Cardiac septum (tissue), 1 donor: ENCODE measurements at places on chromosomes 3 and 15. TPM values are rescaled to one million over a fixed set of nuclear protein-coding genes. Genes with fewer than 3 reads are reported as not detected.

DNA sequence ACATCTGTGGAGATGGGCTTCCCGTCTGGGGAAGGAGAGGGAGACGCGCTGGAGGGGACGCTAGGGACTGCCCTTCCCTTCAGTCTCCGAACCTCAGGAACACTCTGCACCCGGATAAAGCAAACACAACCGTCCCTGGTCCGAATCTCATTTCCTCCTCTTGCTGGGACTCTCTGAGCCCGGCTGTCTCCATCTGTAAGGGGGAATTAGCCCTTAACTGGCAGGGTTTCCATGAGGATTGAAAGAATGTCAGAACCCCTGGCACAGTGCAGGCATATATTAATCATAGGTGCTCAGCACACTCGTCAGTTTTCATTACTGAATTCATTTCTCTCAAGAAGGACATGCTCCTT is 19.1 kb upstream of the IGDCC3 start:
- no peak for DNase-seq

GRCh38 chr3:197951392-197951990 is 1.5 kb downstream of the RPL35A start:
- DNase-seq, result no peak

- no peak for DNase-seq
These were observed 4.1 kb downstream of the FBLN2 start for GRCh38 chr3:13552857-13553652.

- DNase-seq, result no peak
These were observed 198.3 kb downstream of the ERC2 start for GRCh38 chr3:56269755-56270535.

PGBD4 gene
- total RNA-seq, result 1.5 TPM

SPRED1 gene
- 12.7 TPM for total RNA-seq

ATP13A3 gene
- 217 TPM for total RNA-seq

ATP13A5 gene
- not detected for total RNA-seq
